Hippocampal formation (tissue), 2 donors: ENCODE measurements at places on chromosomes 2 and 18.

DNA sequence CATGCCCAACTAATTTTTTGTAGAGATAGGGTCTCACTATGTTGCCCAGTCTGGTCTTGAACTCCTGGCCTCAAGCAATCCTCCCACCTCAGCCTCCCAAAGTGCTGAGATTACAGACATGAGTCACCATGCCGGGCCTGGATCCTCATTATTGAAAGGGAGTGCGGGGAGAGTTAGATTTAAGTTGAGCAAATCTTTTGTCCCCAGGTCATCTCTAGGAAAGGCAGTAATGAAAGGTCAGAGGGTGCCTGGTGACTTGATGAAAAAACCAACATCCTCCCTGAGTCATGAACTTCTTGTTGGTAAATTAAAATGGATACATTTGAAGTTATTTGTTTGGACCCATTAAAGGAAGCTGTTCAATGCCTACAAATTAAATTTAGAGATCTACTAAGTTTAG is 25.1 kb downstream of the STAT4 start:
- no peak for DNase-seq

GRCh38 chr2:236576953-236577352 is 7.3 kb downstream of the ACKR3 start:
- DNase-seq = no peak

DNA sequence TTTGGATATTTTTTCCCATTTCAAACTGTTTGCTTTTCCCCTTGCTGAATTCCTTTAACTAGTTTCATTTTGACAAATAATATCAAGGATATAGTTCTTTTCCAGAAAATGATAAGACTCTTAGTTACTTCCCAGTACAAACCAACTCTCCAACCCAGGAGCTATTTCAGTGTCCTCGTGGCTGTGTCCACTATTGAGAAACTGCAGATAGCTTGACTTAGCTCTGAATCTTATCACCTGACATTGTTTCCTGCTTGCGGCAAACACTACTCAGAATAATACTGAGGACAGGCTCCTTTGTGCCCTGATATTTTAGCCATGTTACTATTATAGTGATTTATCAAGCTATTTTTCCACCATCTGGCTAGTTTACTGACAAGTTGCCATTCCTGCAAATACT is 74.6 kb downstream of the KLF7 start:
- no peak for DNase-seq

DNA sequence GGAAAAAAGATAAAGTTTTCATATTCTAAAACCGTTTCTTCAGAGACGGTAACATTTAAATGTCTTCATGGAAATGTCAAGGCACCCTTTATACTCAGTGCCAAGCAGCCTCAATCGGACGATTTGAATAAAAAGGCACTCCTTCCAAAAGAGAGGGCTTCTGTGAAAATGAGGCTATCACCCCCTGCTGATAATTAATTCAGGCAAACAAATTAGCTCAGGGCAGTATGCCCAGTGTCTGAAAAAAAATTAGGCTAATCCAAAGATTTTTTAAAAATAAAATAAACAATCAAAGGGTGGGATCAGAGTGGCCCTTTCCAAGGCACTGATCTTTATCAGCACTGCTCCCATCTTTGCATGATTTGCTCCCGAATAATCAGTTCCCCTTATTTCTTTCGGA is 151.0 kb upstream of the PID1 start:
- peak; percentile 50 for DNase-seq

- no peak for DNase-seq
Observed at GRCh38 chr18:53715243-53715853, 509.1 kb downstream of the MBD2 start.

GRCh38 chr18:36589857-36590543 is 238.8 kb downstream of the TPGS2 start:
- DNase-seq = no peak

DNA sequence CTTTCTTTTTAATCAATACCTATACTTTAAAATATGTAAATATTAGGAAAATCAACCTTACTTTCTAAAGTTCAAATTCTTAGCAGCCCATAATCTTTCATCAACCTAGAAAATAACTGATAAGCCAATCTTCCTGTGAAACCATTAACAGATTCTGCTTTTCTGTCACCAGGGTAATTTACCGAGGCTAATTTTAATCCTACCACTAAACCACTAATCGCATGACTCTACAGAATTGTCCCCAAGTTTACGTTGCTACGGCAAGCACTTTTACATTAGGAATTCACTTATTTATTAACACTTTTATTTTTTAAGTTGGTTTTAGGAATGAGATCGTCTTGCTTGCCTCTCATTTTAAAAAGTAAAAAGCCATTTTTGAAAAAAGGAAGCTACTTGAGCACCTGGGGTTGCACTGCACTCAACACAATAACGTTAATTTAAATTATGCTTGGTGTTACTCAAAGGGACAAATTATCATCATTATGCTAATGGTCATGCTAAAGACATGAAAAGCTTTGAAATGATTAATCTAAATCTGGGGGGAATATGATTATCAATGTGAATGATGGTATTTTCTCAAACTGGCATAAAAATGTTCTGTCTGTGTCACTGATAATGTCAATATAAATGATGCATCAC is 10.2 kb downstream of the ZNF516 start:
- no peak for DNase-seq

DNA sequence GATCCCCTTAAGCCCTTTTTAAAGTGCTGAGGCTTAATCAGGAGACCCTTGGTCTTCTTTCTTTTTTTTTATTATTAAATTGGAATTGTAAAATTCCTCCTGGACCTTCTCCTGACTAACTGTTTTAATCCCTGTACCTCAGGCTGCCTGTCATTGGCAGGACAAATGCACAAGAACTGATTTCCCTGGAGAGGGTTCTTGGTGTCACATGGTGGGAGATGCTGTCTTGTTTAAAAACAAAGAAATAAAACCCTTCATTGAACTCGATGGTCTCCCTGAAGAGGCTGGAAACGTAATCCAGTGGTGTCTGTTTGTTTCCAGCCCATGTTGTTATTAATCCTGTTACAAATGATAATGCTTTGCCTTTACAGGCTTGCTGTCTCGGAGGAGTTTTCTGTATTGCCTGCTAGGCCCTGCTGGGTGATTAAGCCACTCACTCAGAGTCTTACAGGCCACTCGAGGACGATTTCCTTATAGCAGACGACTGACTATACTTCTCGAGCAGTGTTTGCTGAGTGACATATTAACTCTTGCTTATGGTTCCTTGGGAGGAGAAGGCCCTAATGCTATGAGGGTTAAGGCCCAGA is 100.5 kb upstream of the MGAT5 start:
- no peak for DNase-seq

GRCh38 chr2:99734236-99734635 is 244.4 kb upstream of the REV1 start:
- DNase-seq = no peak

DNA sequence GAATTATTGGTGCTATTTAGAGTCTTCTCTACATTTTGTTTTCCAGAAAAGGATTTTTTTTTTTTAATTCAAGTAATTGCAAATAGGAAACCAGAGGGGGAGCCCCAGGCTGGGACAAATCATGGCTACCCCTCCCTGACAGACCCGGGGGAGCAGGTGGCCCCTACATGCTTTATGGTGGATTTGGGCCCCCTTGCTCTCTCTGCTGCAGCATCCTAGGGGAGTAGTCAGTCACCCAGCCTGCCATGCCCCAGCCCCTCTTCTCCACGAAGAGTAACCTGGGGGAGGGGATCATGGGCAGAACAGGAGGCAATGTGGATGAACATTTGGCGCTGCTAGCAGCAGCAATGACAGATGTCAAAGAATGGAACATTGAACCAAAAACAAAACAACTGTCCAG is 4.6 kb downstream of the C2orf81 start:
- DNase-seq = no peak

DNA sequence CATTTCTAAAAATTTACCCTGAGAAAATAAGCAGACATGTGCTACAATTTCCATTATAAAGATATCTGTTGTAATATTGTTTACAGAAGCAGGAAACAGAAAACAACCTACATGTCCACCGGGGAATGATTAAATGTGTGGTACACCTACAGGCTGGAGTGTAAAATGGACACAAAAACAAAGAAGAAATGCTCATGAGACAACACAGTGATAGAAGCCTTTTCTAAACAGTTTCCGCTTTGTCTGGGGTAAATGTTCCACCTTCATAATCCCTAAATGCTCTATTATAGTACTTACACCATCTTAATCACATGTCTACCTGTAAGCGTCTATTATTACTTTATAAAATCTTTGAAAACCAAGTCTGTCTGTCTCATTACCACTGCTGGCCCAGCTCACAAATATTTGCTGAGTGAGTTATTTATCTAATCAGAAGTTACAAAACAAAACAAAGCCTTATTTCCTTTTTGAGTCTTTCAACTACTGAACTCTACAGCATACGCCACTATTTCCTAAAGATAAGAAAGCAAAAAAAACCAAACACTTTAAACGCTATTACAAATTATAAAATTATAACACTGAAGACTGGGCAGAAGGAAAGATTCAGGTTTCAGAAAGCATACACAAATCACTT is 95.3 kb downstream of the PIGN start:
- no peak for DNase-seq

DNA sequence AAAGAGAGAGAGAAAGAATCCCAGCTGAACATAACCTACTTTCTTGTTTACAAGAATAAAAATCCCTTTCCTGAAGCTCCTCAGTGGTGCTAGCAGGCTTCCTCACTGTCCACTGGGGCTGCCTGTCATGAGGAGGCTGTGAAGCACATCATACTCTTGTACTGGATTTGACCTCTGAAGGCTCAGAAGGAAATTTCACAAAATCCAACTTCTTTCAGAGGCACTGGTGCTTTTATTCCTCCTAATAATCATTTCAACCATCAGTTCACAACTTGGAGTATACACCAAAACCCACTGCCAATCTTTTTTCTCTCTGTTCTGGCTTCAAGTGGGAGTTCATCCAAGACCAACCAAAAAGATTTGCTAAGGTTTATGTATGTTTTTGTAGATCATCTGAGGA is 48.5 kb downstream of the TMX3 start:
- no peak for DNase-seq

DNA sequence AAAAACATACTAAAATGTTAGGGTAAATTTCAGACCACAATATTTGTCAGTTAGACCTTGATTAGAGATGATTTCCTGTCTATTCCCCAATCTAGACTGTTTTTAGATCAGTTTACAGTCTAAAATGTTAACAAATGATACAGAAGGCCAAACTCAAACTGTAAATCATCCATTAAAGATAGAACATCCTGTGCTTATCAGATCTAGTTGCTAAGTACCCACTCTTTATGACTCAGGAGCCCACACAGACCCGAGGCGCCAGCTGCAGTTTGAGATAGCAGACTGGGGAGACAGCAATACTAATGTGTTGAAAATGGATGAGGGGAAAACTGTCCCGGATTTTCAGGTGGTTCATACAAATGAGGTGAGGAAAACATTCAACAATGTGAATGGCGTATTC is 113.3 kb downstream of the SCG2 start:
- DNase-seq = no peak

GRCh38 chr18:53629337-53629736 is 595.1 kb downstream of the MBD2 start:
- DNase-seq = no peak

GRCh38 chr2:21257621-21258020 is 133.9 kb downstream of the TDRD15 start:
- no peak for DNase-seq

DNA sequence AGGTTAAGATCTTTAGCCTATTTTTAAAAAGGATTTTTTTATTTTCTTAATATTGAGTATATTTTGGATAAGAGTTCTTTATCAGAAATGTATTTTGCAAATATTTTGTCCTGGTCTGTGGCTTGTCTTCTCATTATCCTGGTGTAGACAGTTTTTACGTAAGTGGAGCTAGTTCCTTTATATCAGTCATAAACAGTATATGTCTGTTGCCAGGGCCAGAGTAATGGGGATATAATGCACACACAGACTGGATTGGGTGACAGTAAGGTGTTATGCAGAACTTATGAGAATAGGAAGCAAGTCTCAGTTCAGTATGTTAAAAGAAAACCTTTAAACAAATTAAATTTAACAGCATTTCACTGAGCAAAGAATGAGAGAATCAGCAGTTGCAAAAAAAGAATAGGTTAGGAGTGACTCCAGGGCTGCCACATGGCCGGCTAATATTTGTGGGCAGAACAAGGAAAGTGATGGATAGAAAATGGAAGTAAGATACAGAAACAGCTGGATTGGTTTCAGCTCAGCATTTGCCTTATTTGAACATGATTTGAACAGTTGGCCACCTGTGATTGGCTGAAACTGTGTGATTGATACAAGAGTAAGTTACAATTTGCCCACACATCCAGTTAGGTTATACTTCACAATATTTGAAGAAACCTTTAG is 61.1 kb upstream of the ZNG1B start:
- no peak for DNase-seq

- DNase-seq = no peak
Observed at GRCh38 chr18:63342206-63342605, 22.6 kb upstream of the BCL2 start.

DNA sequence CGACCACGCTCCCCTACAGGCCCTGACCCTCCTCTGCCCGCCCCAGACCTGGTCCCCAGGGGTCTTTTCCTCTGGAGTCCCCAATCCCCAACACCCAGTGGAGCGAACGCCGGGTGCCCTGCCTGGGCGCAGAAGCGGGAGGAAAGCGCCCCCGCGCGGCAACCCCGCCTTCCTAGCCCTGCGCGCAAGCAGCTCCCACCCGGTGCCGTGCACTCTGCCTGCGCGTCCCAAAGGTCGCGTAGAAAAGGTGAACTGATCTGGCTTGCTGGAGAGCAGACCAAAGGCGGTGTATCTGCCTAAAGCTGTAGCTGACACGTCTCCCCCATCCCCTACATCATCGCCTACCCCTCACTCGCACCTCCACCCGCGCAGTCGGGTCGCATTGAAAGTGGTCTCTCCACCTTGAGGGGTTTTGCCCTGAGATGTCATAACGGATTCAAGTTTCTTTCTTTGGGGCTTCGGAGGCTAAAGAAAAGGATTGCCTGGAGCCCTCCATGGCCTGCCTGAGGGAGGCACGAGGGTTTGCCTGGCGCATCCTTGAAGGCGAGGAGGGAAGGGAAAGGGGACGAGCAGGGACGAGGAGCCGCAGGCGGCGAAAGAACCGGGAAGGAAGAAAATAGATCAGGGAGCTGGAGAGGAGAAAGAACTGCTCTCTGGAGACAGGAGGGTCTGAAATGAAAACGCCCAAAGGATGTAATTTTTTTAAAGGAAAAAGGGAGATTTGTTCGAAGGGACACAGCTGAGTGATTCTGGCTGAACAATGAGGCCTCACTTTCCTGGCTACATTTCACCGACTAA is 5.8 kb downstream of the GAD1 start:
- no peak for DNase-seq

DNA sequence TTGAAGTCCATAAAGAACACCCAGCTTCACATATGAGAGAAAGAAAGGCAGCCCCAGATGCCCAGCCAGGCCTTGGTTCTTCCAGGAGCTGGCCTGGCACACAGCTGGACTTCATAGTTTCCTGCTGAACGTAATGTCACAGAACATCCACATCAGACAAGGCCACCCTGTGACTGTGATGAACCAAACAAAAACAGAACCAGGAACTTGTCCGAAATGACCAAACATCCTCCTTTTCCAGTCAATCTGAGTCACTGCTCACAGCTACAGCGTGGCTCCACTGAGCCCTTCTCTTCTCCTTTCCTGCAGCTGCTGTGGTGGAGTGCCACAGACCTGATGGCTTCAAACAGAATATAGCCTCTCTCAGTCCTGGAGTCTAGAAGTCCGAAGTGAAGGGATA is 45.4 kb upstream of the PAPOLG start:
- DNase-seq = peak; percentile 44

- no peak for DNase-seq
Observed at GRCh38 chr18:58163004-58163590, 119.1 kb downstream of the NEDD4L start.
